ENCODE measurements at places on chromosomes 3 and 15. TPM values are rescaled to one million over a fixed set of nuclear protein-coding genes. Genes with fewer than 3 reads are reported as not detected.

Gene TGM4
- total RNA-seq: not detected

Gene SCAANT1
- not detected for total RNA-seq

Gene PLSCR2
- total RNA-seq: not detected

Gene TRPM1
- not detected for total RNA-seq

Gene TWF2
- total RNA-seq: 124 TPM

Gene ST8SIA2
- not detected for total RNA-seq

Gene TERC
- total RNA-seq: 18.4 TPM

Gene TJP1
- 43.5 TPM for total RNA-seq

Gene ROBO2
- total RNA-seq: 0.07 TPM

Gene SKOR1
- total RNA-seq: 0.13 TPM

Gene SNURF
- total RNA-seq: 16.5 TPM

Gene CHRNA3
- total RNA-seq: not detected

Gene ZBTB47
- 141 TPM for total RNA-seq

Gene GOLGA8S
- total RNA-seq: 0.20 TPM

Gene SLC6A1
- 0.31 TPM for total RNA-seq

Gene SHF
- 0.80 TPM for total RNA-seq

Gene IL12A
- total RNA-seq: not detected

Gene BCHE
- total RNA-seq: 1.2 TPM

Gene ADAMTS9
- total RNA-seq: 49.8 TPM

Gene NR1I2
- 0.17 TPM for total RNA-seq

Gene CORO2B
- total RNA-seq: 2.2 TPM

Gene ALDH1A2
- total RNA-seq: 5.3 TPM

Gene ARPIN
- total RNA-seq: 4.8 TPM

Gene CCDC54
- total RNA-seq: not detected

Gene CAV3
- 12.0 TPM for total RNA-seq

Gene USP13
- total RNA-seq: 332 TPM

Gene GOLGA8T
- total RNA-seq: not detected

Gene AMOTL2
- 17.9 TPM for total RNA-seq

Gene CLDN1
- 0.36 TPM for total RNA-seq

Measured in gastrocnemius medialis (tissue), 4 donors.